ENCODE measurements at places on chromosomes 7 and 10. TPM values are rescaled to one million over a fixed set of nuclear protein-coding genes. Genes with fewer than 3 reads are reported as not detected.

PCGF6 gene
- 11.2 TPM for total RNA-seq

FKBP6 gene
- total RNA-seq, result 0.11 TPM

TMED4 gene
- total RNA-seq, result 125 TPM

PYROXD2 gene
- 3.7 TPM for total RNA-seq

ATAD1 gene
- 91.5 TPM for total RNA-seq

H2BK1 gene
- not detected for total RNA-seq

LRGUK gene
- total RNA-seq, result 5.4 TPM

EIF4EBP2 gene
- 47.6 TPM for total RNA-seq

Data from spinal cord (tissue), 10 donors.